Activated CD4-positive, alpha-beta memory T cell treated with anti-CD3 and anti-CD28 coated beads, Interleukin-2, amount 10 ng/mL, durations not matched to agents 7 days and 5 days (primary cell): ENCODE measurements at places on chromosomes 11 and 22. TPM values are rescaled to one million over a fixed set of nuclear protein-coding genes. Genes with fewer than 3 reads are reported as not detected.

GRCh38 chr11:64251016-64251752 is at the start of gene PLCB3:
Gene PLCB3 (plus strand): TSS chr11:64251530. CDS start chr11:64251650, 120 bp downstream.
- peak within 1 kb of the TSS; percentile 19 for H3K27ac ChIP-seq
- peaks cover 3% of the 10 kb centered on the region for H3K27me3 ChIP-seq
- peaks cover 33% of the 10 kb centered on the region for H3K4me1 ChIP-seq

- H3K36me3 ChIP-seq = no peaks in the 10 kb centered on the region
- no peaks in the 10 kb centered on the region for H3K27me3 ChIP-seq
- no peak overlapping the region for H3K4me3 ChIP-seq
- no peaks in the 10 kb centered on the region for H3K4me1 ChIP-seq
- H3K27ac ChIP-seq = no peak overlapping the region
- DNase-seq = no peak
Observed at GRCh38 chr11:83678831-83679584, 392.8 kb upstream of the CCDC90B start.

DNA sequence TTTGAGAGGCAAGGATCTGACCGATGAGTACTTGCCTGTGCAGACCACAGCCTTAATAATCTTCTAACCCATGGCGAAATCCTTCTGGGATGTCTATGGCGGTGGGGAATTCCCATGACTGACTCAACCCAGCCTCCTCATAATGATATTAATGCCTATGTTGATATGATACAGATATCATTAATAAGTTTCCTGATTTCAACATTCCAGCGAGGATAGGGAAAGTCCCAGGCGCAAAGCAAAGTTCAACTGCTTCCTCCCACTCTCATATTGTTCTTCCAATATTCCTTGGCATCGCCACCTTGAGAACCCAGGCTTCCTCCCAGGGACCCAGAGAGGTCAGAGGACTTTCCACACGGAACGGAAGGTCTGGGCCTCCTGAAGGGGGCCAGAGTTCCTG is 110.3 kb upstream of the TMEM45B start:
- no peaks in the 10 kb centered on the region for H3K27me3 ChIP-seq
- no peak overlapping the region for H3K27ac ChIP-seq
- no peaks in the 10 kb centered on the region for H3K36me3 ChIP-seq
- no peaks in the 10 kb centered on the region for H3K4me1 ChIP-seq
- no peak for DNase-seq
- H3K4me3 ChIP-seq = no peak overlapping the region

DNA sequence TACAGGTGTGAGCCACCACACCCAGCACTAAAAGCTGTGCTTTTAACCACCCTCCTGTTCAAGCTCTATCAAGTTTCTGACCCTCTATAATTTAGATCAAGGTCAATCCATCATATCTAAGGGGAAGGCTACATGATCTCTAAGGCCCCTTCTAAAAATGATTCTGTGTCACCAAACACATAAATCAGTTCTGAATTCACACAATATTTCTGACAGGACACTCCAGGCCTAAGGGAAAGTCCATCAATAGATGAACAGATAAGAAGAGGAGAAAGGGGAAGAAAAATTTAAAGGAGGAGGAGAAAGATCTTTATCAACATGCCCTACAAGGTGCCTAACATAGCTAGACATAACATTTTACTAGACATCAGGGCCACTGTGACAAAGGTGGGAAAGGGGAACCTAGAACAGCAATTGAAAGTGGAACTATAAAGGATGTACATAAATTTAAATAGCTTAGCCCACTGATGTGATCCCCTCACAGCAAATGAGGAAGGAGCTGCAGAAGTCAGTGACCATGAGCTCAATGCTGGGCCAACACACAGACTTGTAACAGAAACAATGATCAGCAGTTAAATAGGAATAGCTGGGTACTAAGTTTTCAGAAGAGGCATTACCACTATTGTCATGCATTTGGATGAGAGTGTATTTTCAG is 4.7 kb downstream of the PRCP start:
- H3K27me3 ChIP-seq = no peaks in the 10 kb centered on the region
- H3K4me1 ChIP-seq = peaks cover 21% of the 10 kb centered on the region
- H3K4me3 ChIP-seq = no peak overlapping the region
- DNase-seq = no peak
- H3K27ac ChIP-seq = no peak overlapping the region
- peaks cover 3% of the 10 kb centered on the region for H3K36me3 ChIP-seq

DNA sequence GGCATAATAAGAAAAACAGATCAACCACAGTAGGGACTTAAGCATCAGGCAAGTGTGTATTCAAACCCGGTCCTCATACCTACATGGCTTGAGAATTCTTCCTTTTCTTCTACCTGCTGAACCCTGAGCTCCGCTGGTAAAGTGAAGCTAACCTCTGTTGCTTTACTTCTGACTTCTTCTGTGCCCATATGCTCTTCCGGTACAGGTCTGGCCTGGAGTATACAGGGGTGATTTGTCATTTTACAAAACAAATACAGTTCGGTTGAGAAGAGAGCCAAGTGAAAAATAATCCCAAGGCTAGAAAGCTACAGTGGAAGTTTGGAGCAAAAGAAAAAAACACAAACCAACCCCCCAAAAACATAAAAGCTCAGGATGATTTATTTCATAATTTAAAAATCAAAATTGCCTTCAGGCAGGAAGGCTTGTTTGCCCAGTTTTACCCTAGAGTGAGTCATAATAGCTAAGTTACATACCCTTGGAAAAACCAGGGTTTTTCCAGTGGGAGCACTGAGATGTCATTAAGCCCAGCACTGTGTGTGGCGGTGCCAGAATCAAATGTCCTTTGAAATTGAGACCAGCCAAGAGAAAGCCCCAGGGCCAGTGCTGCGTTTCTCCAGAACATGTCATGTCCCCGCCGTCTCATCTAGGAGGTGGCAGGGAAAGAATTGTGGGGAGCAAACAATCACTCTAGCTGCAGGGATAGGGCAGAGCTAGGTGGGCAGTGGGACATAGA is 305.5 kb upstream of the ISX start:
- H3K4me3 ChIP-seq = no peak overlapping the region
- no peak for DNase-seq
- H3K27ac ChIP-seq = no peak overlapping the region
- H3K4me1 ChIP-seq = no peaks in the 10 kb centered on the region

GRCh38 chr22:36211237-36211861 is 9.7 kb upstream of the APOL4 start:
- H3K27me3 ChIP-seq = peaks cover 64% of the 10 kb centered on the region
- peaks cover 6% of the 10 kb centered on the region for H3K36me3 ChIP-seq
- no peak for DNase-seq
- H3K4me3 ChIP-seq = no peak overlapping the region
- peaks cover 19% of the 10 kb centered on the region for H3K4me1 ChIP-seq

DNA sequence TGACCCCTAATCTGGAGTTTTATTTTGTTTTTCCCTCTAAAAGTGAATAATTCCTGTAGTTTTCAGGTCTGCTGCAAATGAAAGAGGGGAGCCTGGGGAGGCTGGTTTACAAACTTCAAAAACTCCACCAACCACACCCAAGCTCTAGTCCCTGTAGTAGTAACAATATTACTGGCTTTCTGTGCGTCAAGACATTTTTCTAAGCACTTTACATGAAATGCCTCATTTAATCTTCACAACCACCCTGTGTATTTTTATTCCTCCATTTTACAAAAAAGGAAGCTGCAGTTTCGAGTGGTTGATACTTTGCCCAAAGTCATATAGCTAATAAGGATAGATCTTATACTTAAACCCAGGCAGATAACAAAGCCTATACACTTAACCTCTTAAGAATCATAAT is 23.5 kb downstream of the CTNND1 start:
- H3K36me3 ChIP-seq = no peaks in the 10 kb centered on the region
- no peak overlapping the region for H3K4me3 ChIP-seq
- H3K27me3 ChIP-seq = no peaks in the 10 kb centered on the region
- peaks cover 5% of the 10 kb centered on the region for H3K4me1 ChIP-seq
- DNase-seq = no peak

DNA sequence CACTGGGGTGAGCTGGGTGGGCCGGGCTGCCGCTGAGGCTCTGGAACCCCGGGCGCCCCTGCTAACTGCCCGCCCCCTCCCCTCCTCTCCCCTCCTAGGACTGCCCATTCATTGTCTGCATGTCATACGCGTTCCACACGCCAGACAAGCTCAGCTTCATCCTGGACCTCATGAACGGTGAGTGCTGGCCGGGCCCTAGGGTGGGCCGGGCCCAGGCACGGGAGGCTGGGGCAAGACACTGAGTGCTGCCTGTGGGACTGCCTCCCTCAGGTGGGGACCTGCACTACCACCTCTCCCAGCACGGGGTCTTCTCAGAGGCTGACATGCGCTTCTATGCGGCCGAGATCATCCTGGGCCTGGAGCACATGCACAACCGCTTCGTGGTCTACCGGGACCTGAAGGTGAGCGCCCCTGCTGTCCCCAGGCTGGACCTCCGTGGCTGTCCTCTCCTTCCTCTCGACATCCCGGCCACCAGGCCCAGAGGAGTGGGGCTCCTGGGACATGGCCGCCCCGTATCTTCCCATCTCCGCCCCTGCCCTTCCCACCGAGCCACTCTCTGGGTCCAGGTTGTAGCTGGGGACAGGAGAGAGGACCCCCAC is 7.5 kb upstream of the ANKRD13D start:
- peak overlapping the region; percentile 49 for H3K27ac ChIP-seq
- peaks cover 72% of the 10 kb centered on the region for H3K36me3 ChIP-seq
- H3K4me3 ChIP-seq = no peak overlapping the region
- H3K4me1 ChIP-seq = peaks cover 65% of the 10 kb centered on the region
- no peak for DNase-seq

The UCP3 gene
- total RNA-seq = 2.4 TPM
